ENCODE measurements at places on chromosomes 16 and 17.

- DNase-seq, result no peak
Measured at GRCh38 chr16:84489131-84489530, 15.3 kb downstream of the MEAK7 start.

DNA sequence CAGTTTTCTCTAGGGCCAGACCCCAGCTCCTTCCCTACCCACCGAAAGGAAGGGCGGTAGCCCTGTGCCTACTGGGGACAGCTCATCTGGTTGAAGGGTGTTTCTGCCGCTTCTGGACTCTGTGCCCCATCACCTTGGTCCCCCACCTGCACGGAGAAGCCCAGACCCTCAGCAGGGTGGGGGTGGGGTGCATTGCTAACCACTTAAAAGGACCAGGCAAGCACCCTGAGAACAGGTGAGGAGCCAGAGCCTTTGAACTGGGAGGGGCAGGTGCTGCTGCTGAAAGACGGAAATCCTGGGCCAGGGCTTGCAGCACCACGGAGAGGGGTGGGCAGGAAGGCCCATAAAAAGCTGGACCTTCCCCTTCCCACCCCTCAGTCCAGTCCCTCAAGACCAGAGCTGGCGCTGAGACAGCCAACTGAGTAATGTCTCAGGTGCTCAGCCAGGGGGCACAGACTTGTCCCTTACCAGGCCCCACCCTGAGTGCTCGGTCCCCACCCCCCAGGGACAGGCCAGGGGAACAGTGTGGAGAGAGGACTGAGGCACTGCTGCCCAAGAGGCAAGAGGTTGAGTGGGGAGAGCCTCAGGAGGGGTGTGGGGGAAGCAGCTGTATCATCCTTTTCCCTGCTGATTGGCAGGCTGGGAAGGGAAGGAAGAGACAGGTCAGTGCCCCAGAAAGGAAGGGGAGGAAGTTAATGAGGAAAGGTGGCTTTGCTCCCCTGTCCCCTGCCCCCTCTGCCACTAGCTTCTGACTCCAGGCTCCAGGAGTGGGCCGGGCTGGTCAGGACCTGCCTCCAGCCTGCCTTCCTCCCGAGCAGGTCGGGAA lies 10.9 kb upstream of the SP2 start:
- no peak for DNase-seq

GRCh38 chr17:61325382-61326073 lies 74.1 kb upstream of the TBX2 start:
- no peak for DNase-seq

GRCh38 chr17:39606434-39607056 lies 1.2 kb downstream of the NEUROD2 start:
- DNase-seq, result no peak

DNA sequence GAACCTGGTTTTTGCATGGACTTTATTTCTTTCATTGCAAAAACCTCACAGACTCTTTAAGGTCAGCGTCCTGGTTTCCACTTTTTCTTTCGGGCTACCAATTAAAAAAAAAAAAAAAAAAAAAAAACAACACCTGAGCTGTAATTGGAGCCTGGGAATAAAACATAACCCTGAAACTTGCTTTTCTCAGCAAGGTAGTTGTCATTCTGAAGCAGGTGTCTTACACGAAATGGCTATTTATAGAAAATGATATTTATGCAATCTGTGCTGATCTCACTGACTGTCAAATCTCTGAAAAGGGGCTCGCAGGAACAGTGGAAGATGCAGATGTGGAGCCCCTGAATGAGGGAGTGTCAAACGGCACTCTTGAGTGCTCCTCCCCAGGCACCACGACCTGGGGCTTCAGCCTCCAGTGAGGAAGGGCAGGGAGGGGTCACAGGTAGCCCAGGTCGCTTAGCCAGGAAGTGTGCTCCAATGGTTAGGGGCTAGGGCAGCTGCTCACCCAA lies 10.4 kb upstream of the COTL1 start:
- DNase-seq, result no peak

DNA sequence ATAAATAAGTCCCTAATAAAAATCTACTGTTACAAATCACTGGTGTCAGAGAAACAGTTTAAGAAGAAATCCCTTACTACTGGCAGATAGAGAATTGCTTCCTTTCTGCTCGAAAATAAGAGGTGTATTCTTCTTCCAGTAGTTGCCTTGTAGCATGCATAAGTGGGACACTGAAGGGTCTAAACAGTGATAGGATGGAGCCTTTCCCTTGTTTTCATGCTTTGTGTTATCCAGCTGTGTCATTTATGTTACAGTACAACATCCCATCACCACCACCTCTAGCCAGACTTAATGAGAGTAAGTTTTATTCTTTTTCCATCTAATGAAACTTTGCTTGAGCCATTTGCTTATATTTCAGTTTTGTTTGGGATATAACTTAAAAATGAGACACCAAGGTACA lies 54.3 kb downstream of the NLK start:
- DNase-seq, result no peak

DNA sequence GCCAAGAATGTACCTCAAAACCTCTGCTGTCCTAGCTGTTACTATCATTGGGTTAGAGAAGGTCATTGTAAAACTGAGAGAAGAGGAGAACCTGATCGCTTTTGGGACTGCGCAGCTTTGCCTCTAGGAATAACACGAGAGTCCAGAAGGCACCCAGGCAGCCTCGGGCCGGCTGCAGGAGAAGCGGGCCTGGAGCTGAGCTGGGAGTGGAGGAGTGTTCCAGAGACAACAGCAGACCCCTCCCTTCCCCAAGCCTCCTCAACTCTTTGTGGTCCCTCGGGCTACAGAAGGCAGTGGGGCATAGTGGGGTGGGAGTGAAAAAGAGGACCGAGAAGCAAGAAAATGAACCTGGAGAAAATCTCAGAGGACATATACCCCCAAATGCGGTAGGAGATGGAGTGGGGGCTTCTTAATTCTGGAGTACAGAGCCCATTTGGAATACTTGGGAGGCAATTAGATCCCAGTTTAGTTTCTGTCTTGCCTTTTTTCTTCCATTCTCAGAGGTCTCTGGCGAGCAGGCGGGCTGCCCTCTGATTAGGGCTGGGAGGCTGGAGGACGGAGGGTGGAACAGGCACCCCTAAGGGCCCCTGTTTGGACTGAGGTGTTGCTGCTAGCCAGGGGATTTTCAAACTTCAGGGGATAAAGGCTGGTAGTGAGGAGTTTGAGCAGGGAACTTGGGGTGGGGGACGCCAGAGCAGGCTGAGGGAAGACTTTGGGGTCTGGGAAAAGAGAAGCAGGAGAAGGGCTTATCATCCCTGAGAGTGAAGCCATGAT lies 13.3 kb upstream of the HOXB2 start:
- DNase-seq, result no peak

DNA sequence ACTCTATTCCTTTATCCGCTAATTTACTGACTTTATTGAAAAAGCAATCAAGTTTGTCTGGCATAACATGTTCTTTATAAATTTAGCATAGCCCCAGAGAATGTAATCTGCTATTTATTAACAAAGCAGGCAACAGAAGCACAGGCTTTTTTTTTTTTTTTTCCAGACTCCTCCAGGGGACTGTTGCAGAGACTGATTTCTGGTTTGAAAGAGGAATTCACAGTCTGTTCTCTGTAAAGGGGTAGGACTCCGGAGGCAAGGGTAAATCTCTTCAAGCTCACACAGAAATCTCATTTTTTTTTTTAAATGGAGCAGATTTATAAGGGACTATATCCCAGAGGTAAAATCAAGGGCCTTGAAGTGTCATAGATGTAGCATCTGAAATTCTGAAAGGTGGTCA lies 1386.5 kb upstream of the CDH8 start:
- DNase-seq, result no peak

DNA sequence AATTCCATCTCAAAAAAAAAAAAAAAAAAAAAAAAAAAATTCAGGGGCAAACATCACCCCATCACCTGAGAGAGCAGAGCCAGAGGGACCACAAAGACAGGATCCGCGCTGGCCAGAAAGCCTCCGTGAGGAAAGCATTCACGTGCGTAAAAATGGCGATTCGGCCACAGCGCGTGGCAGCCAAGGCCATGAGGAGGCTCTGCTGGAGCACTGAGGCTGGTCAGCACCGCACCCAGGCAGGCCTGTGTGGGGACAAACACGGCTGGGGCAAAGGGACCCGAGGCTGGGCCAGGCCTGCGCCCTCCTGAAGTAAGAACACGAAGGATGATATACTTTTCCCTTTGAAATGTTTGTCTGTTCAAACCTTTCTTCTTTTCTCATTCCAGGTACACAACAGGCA lies 45.2 kb downstream of the MAP1LC3B start:
- DNase-seq, result no peak

GRCh38 chr16:56673921-56674320 lies 4.3 kb downstream of the MT1H start:
- DNase-seq, result no peak

GRCh38 chr17:8488491-8488890 lies 52.8 kb downstream of the NDEL1 start:
- no peak for DNase-seq

- no peak for DNase-seq
Measured at GRCh38 chr17:37824534-37825485, 80.0 kb upstream of the HNF1B start.

GRCh38 chr16:49899991-49900695 lies 44.2 kb upstream of the ZNF423 start:
- DNase-seq, result no peak

- DNase-seq, result no peak
Measured at GRCh38 chr16:54821731-54822130, 108.9 kb upstream of the IRX5 start.

- DNase-seq, result peak; percentile 54
Measured at GRCh38 chr17:9228408-9229159, 207.3 kb downstream of the NTN1 start.

DNA sequence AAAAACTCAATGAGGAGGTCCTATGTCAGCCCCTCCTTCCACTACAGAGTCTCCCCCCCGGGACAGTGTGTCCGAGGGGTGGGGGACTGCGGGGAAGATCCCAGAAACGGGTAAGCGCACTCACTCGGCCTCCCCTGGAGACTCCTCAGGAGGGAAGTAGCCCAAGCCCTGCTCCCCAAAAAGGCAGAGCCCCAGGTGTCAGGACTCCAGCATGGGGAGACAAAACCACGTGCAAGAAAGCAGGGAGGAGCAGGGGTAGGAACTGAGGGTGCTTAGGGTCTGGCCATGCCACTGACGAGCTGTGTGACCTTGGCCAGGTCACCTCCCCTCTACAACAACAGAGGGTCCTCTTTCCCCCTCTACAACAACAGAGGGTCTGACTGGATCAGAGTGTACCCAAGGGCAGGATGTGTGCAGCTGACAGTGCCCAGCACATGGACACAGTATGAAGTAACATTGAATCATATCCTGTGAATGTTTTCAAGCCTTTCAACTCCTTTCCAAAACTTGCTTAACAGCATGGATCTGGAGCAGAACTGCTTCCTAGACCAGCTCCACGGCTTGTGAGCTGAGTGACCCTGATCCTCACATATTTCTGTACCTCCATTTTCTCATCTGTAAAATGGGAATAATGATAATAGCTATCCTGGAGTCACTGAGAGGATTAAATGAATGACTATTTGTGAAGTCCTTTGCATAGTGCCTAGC lies 2.1 kb upstream of the NAGS start:
- no peak for DNase-seq

DNA sequence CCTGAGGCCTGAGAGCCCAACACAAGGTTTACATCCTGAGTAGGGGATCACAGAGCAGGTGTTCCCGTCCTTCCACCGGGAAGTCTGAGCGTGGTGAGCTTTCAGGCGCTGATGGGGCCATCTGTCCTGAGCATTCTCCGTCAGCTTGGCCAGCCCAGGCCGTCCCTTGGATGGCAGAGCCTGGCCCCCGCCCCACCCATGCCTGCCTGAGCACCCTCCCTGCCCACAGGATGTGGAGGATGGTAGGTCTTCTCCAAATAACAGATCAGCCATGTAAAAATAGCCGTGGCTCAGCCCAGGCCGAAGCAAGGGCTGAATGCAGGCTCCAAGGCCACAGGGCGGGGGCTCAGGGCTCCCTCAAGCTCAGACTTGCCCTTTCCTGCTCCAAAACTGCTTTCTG lies 20.2 kb downstream of the SPNS2 start:
- no peak for DNase-seq

GRCh38 chr17:74391771-74392170 lies 24.5 kb downstream of the GPR142 start:
- DNase-seq, result no peak

GRCh38 chr17:73695035-73695738 lies 50.9 kb upstream of the SDK2 start:
- DNase-seq, result no peak

GRCh38 chr17:47218896-47219430 lies 9.8 kb downstream of the MYL4 start:
- no peak for DNase-seq

- no peak for DNase-seq
Measured at GRCh38 chr16:49750341-49751000, 105.4 kb downstream of the ZNF423 start.

DNA sequence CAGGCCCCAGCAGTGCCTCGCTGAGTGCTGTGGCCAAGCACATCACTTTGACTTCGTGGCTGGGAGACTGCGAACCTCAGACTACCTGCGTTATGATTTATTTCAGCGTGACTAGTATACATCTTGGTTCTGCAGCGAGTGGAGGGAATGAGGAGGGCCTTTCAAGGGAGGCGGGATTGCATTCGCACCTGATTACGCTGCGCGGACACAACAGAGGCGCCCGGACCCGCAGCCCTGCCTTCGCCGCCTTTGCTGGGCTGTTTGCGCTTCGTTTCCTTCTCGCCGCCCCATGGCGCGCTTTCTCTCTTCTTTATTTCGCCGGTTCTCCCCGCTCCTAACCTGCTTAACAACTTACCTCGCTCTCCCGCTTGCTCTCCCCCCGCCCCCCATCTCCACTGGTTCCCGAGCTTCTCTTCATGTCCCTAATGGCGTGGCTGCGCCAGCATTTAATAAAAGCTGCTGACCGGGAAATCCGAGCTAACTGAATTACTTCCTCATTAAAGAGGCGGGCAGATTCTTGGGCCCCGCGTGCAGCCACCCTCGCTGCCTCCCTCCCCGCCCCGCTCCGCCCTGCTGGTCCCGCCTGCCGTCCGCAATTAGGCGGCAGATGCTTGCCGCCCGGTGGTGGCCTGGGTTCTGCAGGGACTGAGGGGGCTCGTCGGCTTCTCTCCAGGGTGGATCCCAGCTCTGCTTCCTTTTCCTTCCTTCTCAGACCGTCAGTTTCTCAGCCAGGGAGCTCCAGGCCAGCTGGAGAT lies 257.6 kb upstream of the SDK2 start:
- peak; percentile 21 for DNase-seq

- DNase-seq, result peak; percentile 5
Measured at GRCh38 chr17:12927541-12928425, 90.0 kb downstream of the ELAC2 start.

- peak; percentile 74 for DNase-seq
Measured at GRCh38 chr17:42347198-42347597, 41.0 kb downstream of the STAT3 start.

All from tibial nerve (tissue), 4 donors.